ENCODE measurements at places on chromosomes 3 and 15.

- DNase-seq = no peak
Observed at GRCh38 chr15:95804484-95804883, 526.0 kb upstream of the NR2F2 start.

GRCh38 chr15:89042387-89042786 lies 45.9 kb upstream of the ABHD2 start:
- DNase-seq = no peak

GRCh38 chr3:47193871-47194859 lies 30.3 kb upstream of the SETD2 start:
- DNase-seq = no peak

- no peak for DNase-seq
Observed at GRCh38 chr3:143726727-143727126, 121.5 kb downstream of the SLC9A9 start.

All from iPS DF 19.7 (cell line).